ENCODE measurements at places on chromosomes 2 and 18.

- peak; percentile 32 for DNase-seq
These were observed 15.1 kb downstream of the COBLL1 start for GRCh38 chr2:164826293-164827243.

DNA sequence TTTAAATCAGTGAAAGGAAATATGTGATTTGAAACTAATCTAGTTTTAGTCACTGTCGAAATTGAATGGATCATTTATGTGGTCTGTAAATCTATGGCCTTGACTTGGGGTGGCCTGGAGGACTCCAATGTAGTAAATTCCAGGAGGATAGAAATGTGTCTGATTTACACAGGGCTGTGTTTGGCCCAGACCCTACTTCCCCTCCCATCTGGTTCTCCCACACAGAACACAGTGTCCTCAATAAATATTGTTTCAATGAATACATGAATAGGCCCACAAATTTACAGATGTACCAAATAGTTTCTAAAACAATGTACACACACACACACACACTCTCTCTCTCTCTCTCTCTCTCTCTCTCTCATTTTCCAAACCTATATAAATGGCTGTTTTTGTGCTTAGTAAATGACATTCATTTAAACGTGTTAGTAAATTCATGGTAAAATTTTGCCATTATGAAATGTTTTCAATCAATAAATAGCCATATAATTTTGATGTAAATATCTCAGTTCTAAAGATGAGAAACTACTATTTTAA lies 1.9 kb downstream of the CCDC68 start:
- no peak for DNase-seq

GRCh38 chr2:177322801-177323261 lies 58.3 kb upstream of the NFE2L2 start:
- no peak for DNase-seq

DNA sequence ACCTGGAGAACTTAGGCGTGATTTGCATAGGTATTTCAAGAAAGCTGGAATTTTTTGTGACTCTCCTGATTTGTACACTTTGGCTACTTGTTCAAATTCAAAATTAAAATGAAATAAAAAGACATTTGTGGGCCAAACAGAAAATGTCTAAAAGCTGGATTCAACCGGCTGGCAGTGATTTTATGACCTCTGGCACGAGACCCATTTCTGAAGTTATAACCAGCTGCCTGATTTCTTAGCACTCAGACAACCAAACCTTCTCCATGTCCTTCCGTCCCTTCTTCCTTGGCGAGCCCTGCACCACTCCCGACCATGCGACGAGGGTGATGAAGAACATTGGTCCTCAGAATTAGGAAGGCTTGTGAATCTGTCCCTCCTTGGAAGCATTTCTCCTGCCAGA lies 19.7 kb downstream of the PKDCC start:
- no peak for DNase-seq

DNA sequence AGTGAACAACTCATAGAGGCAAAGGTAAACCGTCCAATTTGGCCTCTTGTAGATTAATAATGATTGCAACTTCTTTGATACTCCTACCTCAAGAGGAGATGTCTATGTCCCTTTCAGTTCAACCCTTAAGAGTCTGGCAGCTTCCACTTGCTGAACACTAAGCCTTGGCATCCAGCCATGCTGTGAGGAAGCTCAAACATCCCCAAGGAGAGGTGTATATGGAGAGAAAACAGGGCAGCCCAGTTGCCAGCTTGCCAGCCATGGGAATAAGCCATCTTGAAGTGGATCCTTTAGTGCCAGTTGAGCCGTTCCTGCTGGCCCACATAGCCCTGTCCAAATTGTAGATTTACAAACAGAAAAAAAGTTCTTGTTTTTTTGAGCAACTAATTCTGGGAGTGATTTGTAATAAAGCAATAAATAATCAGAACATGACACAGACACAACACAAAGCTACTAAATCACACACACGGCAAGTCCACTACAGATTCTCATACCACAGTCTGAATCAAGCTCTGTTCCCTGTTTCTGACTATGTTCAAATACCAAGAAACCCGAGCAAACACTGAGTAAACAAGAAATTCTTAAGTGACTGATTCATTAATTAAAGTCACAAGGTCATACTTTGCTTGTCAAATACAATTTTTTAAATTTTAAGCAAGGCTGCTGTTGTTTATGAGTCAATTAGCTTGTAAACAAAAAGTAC lies 96.1 kb downstream of the PID1 start:
- no peak for DNase-seq

DNA sequence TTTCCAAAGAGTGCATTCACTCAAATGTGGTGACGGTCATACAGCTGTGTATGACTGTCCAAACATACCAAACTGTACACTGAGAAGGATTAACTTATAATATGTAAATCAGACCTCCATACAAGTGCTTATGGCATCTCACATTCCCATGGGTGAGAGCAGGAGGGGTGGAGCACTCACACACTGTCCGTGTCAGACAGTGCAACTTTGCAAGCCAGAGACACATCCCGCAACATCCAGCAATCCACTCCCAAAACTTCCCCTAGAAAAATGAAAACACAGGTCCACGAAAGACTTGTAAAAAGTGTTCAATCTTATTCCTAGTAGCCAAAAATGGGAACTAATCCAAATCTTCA lies 36.4 kb downstream of the FAM168B start:
- no peak for DNase-seq

DNA sequence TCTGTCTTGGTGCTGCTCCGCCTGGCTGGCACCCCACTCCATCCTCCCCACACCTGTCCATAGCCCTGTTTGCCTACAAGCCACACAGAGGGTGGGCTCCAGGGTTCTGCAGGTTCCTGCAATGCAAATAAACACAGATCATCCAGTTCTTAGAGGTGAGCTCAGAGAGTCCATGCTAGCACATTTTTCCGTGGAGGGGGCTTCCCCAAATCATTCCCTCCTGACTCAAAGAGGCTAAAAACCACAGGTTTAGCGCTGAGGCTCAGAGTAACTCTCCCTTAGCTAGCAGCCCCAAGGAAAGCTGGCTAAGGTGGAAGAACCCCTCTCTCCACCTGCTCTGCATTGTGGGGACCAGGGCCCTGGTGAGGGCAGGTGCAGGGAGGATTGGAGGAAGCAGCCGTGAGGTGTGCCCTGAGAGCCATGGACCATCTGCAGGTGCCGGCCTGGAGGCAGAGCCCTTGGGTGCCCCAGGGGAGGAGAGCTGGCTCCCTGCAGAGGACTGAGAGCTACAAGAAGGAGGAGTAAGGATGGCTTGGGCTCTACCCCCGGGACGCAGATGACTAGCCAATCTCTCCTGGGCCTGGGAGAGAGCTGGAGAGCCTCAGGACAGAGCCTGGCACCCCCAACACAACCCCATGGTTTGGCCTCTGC lies 23.8 kb upstream of the TEX44 start:
- DNase-seq: no peak

DNA sequence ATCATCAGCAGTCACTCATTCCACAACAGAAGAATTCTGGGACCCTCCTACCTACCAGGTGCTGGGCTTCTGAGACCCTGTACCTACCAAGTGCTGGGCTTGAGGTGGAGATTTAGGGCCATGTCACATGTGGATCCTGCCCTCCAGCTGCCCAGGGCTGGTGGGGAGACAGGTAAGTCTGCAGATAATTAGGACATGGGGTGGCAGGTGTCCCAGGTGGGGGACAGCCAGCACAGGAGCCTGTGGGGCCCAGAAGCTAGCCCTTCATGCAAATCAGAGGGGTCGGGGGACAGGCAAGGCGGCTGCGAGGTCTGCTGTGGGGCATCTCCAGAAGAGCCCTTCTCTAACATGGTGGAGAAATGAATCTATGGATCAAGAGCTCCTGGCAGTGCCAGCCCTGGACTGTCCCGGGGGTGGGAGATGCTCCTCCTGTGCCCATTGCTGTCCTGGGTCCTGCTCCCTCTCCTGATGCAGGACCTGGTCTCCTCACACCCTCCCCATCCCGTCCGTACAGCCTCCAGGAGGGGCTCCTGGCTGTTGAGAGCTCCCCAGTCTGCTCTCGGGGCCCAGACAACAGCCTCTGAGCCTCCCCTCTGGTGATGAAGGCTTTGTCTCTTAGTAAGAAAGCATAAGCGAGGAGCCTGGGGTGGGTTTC lies 106.3 kb upstream of the GLI2 start:
- no peak for DNase-seq

GRCh38 chr2:76478266-76479035 lies 767.7 kb upstream of the GCFC2 start:
- peak; percentile 10 for DNase-seq

DNA sequence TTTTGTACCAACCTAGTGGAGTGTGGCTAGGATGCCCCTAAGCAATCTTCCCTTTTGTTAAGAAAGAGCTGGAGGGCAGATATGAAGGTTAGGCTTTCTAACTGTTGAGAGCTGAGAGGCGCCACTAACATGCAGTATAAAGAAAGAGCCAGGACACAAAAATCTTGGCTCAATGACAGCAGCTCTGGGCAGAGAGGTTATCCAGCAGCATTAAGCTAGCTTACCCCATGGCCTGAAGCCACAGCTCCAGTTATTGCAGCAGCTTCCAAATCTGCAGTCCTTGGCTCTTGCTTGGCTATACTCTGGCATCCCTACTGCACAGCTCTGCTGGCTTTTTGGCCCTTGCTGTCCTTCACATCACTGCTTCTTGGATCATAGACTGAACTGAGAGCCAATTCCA lies 213.4 kb downstream of the GPD2 start:
- DNase-seq: peak; percentile 20

GRCh38 chr2:28582595-28582994 lies 86.7 kb downstream of the PLB1 start:
- no peak for DNase-seq

DNA sequence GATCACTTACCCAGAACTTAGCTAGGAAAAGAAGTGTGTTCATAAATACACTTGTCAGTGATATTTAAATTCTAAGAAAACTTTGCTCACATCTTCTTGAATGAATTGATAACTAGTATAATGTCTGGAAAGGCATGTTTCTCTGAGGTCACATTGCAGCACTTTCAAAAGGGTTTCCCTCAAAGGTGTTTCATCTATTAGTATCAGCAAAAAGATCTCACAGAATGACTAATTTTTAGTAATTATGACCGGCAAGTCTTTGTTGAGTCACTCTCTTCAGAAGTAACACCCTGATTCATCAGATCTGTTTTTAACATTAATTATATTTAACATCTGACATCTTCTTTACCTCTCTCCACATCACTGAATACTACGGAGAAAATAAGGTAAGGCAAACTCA lies 222.3 kb downstream of the IKZF2 start:
- no peak for DNase-seq
